ENCODE measurements at places on chromosomes 4 and X.

DNA sequence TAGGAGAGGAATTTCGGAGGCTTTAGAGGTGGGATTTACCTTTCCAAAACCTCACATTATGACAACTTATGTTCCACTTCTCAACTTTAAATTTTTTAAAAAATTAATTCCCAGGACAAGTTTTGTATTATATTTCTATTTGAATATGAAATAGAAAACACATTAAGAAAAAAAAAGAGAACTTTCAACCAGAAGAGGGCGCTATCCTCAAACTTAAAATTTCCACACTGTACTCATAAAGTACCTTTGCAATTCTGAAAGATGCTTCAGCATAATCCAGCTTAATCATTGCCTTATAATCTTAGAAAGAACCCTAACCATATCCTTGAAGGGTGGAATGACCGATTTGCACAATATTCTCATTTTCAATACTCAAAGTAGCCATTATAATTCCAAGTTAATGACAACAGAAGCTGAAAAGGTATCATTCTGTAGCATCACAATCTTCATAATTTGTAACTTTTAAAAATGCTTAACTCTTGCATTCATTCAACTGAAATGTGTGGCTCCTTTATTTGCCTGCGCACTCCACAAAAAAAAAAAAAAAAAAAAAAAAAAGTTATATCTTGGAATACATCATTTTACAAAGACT, 158.0 kb downstream of the KCNIP4 start:
- DNase-seq = peak; percentile 24

GRCh38 chr4:10736266-10736665, 51.7 kb upstream of the CLNK start:
- DNase-seq = no peak

DNA sequence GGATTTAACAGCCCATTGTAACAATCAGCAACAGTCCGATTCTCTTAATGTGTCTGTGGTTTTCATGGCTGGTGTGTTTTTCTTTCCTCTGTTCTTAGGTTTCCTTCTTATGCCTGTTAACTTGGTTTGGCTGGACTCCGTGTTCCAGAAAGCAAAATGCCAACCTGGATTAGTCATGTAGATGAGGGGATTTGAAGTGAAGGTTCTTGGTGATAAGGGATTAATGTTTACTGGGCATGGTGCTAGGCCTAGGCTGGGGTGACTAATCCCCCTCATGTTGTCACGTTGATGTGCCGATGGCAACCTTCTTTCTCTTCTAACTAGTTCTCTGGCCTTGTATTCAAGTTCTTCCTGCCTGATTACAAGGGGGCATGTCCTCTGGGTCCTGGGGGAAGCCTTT, 85.9 kb downstream of the REPS2 start:
- DNase-seq = no peak

GRCh38 chr4:110614173-110614963, 8.5 kb downstream of the PITX2 start:
- no peak for DNase-seq

- no peak for DNase-seq
Measured at GRCh38 chr4:105644257-105644656, 64.2 kb downstream of the INTS12 start.

- peak; percentile 69 for DNase-seq
Measured at GRCh38 chr4:57037982-57038604, 59.4 kb downstream of the POLR2B start.

DNA sequence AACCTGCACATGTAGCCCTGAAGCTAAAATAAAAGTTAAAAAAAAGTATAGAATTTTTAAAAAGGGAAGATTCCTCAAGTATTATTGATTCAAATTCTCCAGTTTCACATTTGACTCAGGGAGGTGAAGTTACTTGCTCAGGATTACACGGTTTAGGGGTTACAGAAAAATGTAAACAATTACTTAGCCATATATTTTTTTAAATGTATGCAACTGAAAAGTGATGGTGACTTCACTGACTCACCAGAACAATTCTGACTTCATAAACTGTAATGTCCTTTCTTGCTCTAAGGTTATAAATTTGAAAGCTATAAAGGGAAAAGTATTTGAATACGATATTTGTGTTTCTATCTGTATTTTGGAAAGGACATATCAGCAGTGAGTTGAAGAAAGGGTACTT, 371.2 kb downstream of the SPRY1 start:
- no peak for DNase-seq

GRCh38 chrX:19212037-19212436, 89.8 kb upstream of the ADGRG2 start:
- no peak for DNase-seq

DNA sequence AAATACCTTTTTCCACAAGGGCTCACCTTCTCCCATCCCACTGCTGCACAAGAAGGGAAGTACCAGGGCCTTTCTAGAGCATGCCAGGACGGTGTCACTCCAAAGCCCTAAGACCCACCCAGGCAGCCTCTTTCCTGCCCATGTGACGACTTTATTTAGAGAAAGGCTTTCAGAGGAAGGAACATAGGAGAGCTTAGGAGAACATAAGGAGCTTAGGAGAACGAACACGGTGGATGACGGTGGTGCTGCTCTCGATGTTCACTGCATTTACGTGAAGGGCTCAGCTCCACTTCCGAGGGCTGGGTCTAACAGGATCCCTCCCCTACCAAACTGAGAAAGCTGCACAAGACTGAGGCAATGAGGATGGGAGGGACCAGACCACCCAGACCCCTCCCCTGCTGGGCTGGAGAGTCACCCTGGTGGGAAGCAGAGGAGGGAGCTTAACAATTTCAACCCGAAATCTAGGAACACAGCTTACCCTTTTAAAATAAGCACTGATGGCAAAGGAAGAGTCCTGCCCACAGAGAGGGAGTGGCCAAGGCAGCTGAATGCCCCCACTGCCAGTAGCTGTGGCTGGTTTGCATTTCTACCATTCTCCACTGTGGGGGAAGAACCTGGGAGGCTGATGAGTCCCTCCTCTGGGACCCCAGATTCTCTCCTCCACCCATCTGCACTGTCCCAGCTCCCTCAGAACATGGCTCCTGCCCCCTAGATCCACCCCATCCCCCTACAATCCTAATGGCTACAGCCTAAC, 29.8 kb downstream of the ZFYVE28 start:
- DNase-seq = no peak

DNA sequence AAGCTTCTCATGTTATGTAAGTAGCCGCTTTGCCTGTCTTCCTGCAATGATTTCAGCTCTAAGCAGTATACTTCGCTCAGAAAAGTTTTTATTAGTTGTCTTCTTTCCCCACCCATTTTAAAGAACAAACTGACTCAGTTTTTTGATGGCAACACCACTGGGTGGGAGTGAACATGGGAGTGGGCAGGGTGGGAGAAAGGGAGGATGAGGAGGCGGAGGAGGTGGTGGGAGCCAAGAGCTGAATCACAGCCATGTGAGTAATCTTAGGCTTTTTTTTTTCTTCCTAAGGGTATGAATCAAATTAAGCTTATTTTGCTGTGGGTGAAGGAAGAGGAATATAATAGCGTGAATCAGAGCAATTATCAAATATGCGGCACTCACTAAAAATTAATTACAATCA, 574.3 kb upstream of the DIPK2B start:
- no peak for DNase-seq

GRCh38 chr4:148330161-148330560, 112.1 kb downstream of the NR3C2 start:
- DNase-seq = no peak

- no peak for DNase-seq
Measured at GRCh38 chrX:13901354-13901753, 84.5 kb upstream of the GPM6B start.

DNA sequence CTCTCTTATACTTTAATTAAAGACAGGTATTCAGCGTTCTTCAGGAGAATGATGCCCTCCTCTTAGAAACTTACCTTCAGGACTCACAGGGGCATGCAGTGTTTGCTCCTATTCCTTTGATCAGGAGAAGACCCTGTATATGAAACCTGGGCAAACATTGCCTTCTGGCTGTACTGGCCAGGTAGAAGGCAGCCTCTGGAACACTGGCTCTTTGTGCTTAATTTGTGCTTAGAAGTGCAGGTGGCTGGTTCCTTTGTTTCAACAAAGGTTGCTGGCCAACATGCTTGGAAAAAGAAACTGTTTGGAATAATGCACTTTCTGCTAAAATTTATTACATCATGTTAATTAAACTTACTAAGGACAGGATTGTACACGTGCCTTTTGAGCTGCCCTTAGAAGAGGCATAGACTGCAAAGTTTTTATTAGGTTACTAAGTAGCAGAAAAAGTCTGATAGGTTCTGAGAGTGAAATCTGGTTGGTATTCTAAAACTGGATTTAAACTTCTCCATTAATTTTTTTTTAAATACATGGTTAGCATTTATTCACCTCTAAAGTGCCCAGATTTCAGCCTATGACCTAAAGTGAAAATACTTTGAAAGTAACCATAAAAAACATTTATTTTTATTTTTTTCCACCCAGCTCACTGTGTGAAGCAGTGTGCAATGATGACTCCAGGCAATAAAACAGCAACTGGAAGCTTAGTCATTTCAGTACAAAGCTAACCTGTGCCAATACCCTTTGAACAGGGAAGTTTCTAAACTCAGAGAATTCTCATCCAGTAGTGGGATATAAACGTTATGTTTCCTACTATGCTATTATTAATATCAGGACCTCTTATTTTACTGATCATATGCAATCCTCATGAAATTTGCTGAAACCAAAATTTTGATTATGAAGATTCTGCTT, 11.3 kb downstream of the RASSF6 start:
- DNase-seq = peak; percentile 92

DNA sequence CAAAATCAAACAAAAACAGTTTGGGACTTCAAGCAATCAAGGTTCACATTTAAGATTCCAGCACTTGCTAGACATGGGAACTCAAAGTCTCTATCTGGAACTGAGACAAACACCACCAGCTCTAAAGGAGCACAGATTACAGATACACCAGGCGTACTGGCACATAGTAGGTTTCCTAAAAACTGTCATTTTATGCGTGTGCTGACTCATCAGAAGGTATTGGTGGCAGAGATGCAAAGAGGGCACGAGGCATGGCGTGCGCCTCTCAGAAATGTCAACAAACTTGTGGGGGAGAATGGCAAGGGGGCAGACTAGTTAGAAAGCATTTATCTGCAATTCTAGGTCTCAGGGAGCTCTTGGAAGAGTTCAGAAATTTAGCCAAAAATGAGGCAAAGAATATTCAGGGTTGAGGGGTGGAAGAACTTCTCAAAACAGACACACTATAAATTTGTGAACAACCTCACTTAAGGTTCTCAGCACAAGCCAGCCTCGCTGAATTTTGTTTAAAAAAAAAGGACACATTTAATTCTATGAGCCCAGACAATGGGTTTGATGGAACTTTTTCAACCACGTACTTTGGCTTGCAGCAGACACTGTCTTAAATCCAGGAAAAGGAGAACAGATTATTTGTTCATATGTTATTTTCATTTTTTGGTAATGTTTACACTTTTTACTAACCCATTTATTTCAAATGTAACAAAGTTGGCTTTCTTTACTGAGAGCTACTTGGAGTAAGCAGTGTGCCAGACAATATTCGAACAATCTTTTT, 100.0 kb downstream of the SHISA3 start:
- no peak for DNase-seq

GRCh38 chrX:70134116-70134477, 850 bp downstream of the IGBP1 start:
- peak; percentile 42 for DNase-seq

GRCh38 chr4:176441594-176441993, 121.8 kb downstream of the SPCS3 start:
- no peak for DNase-seq

DNA sequence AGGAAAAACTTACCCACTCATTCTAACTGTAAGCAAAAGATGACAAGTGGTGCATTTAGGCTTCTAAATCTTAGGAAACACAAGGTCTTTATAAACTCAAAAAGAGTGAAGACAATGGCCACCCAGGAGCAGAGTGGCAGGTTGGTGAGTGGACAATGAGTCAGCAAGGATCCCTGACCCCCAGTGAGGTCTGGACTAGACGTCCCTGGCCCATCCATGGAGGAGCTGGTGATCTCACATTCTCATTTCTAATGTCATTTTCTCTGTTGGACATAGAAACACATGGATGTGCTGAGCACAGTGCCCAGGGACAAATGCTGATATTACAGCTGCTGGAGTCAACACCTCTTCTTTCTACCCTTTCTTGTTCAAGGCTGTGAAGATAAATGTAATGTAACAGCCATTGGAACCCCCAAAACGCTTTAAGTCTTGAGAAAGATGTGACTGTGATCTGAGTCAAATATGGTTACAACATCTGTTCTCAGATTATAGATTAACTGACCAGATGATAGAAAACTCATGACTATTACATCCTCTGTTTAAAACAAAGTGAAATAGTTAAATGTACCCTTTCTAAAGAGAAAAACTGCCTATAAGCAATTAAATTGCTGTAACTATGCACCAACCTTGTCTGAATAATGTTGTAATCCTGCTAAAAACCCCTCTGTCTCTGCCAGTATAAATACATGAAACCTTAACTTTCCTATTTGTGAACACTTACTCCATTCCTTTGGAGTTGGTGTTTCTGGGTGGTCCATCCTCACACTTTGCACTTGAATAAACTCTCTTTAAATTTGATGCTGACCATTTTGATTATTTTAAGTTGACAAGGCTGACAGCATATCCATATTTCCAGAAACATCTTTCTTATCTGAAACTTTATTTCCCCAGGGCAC, 92.7 kb downstream of the USP46 start:
- no peak for DNase-seq

DNA sequence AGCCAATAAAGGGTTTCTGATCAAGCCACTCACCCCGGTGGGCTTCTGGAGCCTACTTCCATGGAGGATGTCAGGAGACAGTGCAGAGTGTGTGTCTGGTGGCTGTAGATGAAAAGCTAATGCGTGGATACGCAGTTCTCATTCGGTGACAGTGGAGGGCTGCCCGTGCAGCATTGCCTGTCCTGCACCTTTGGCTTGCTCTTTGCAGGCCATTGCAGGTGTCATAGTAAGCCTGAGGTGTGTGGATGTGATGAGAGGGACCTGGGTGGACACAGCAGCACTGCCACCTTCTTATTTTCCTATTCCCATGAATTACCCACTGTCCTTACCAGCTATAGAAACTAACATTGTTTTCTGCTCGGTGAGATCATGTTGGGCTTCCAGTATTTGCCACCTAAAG, 101.2 kb downstream of the STK32B start:
- DNase-seq = no peak

GRCh38 chr4:234178-234577, 71.1 kb downstream of the ZNF732 start:
- no peak for DNase-seq

- no peak for DNase-seq
Measured at GRCh38 chrX:104695593-104695992, 129.6 kb downstream of the IL1RAPL2 start.

DNA sequence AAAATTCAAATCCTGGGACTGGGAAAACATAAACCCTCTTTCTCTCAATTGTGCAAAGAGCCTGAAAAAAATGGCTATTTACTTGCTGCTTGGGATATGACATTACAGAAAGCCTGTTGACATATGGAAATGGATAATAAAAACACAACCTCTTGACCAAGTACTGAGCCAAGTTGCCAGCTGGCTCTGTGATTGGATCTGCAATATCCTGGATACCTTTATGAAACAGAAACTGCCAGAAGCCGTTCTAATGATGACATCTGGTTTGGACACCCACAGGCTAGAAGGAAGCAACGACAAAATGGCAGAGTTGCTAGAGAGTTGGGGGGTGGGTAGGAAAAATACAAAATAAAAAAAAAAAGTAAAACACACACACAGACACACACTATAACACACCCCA, 481.4 kb downstream of the FAT4 start:
- no peak for DNase-seq

- DNase-seq = no peak
Measured at GRCh38 chr4:73417973-73418372, 13.9 kb downstream of the ALB start.

GRCh38 chr4:173573725-173574124, 43.7 kb upstream of the HAND2 start:
- DNase-seq = no peak

- no peak for DNase-seq
Measured at GRCh38 chr4:98556451-98556850, 102.0 kb downstream of the TSPAN5 start.
